ENCODE measurements at places on chromosomes 1 and 21.

DNA sequence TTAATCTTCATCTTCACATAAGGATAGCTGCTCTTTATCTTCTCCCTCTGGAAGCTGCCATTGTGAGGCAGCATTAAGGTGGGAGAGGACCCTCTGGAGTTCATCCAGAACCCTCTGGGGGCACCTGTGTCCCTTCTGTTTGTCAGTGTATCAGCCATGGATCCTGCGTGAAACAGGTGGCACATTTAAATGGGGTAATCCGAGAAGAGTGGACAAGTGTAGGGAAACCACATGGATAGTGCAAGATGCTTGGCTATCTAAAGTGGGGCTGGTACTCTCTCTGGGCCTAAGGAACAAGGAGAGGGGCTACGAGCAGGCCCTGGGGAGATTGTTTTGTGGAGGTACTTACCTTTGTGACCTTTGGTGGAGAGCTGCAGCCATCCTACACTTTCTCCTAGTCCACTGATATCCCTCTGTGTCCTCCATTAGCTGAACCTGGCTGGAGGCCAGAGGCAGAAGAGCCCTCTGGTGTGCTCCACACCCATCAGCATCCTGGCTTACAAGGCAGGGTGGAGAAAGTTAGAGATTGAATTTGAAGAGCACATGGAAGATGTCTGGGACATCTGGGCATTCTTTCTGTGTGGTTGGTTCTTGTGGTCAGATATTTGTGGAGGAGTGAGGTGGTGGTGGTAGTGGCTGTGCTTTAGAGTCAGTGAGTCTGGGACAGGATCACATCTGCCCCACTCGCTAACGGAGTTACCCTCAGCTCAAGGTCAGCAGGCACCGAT, 117.7 kb downstream of the FGGY start:
- no peak for DNase-seq

- DNase-seq = no peak
These were observed 115.8 kb downstream of the NR5A2 start for GRCh38 chr1:200143347-200143746.

- DNase-seq = no peak
These were observed 22.7 kb upstream of the CD55 start for GRCh38 chr1:207298636-207299398.

DNA sequence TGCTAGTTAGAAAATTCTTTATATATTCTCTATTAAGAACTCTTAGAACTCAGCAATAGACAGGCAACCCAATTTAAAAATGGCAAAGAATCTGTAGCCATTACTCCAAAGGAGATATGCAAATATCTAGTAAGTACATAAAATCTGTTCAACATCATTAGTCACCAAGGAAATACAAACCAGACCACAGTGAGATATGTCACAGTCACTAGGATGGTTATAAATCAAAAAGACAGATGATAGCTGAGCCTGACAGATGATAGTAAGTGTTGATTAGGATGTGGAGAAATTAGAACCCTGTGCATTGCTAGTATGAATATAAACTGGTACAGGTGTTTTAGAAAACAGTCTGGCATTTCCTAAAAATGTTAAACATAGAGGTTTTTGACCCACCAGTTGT, 26.6 kb downstream of the SRSF11 start:
- no peak for DNase-seq

Measured in GM13977 (cell line).